SK-N-MC (cell line): ENCODE measurements at places on chromosomes 6 and 20.
A peak's percentile ranks its signal among the peaks of the same experiment; 100 is the strongest.

DNA sequence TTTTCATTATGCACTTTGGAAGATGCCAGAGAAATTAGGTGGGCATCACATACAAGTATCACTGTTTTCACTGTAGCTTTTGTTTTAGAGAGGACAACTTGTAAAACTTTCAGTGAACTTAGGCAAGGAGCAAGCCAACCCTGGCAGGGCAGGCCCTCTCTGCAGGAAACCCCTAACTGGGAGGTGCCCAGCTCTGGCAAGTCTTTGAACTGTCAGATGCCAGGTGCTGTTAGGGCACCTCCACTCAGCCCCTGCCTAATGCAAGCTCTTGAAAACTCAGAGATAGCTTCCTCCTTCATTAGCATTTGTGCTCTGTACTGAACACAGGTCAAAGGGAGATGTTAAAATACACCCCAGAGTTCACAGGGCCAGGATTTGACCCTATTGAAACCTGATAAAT, 774.2 kb upstream of the FLRT3 start:
- no peak for DNase-seq

- peak; percentile 61 for DNase-seq
Observed at GRCh38 chr6:150334790-150335783, 33.7 kb upstream of the IYD start.

- no peak for DNase-seq
Observed at GRCh38 chr20:55160037-55160436, 684.6 kb downstream of the DOK5 start.

- DNase-seq, result no peak
Observed at GRCh38 chr6:129753422-129753821, 43.4 kb upstream of the ARHGAP18 start.

DNA sequence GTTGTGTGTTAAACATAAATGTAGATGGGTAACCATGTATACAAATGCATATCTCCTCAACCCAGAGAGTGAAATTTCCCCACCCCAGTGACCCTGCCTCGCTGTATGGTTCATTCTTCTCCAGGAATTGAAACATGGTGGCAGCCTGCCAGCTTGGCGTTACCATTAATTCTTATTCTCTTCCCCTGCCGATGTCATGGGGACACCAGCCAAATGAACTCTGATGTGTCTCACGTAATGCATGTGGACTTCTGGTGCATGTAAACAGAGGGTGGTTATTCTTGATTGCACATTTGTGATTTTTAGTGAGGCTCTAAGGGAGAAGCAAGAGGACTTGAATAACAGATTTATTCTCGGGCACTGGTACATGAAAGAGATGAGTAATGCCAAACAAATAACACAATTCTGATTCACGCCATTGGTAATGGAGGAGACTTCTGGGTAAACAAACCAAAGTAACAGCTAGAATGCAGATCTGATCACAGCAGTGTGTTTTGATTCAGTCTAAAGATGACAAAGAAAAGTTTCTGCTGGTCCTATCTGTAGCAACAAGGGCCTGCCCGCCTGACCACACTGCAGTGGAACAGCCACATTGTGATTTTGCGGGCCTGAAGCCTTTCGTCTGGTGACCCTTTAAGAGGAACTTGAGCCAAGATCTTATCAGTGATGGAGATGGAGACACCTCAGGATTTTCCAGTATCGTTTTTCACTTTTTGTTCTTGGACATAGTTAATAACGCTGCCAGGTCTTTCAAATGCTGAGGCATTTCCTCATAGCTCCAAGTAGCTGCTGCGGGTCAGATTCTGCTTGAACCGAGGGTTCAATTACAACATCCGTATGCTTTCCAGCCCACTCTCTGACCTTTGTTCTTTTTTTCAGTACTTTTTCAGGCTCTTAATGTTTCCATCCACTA, 171.8 kb upstream of the AKAP12 start:
- no peak for DNase-seq

GRCh38 chr6:111326563-111326962, 156.5 kb downstream of the REV3L start:
- no peak for DNase-seq

DNA sequence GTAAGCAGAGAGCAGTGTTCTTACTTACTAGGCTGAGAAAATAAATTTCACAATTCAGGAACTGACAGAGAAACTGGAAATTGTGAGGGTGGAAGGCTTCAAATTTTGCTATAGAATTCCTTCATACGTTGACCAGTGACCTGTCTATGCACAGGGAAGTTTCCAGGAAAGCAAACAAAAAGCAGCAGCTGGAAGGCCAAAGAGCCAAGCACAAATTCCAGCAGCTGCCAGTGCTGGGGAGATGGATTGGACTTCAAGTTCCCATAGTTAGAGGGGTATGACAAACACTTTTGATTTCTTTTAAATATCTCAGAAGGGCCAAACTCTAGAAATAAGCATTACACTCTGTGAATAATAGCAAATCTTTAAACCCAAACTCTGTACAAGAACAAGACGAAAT, 299.1 kb upstream of the KCNQ5 start:
- DNase-seq, result no peak

DNA sequence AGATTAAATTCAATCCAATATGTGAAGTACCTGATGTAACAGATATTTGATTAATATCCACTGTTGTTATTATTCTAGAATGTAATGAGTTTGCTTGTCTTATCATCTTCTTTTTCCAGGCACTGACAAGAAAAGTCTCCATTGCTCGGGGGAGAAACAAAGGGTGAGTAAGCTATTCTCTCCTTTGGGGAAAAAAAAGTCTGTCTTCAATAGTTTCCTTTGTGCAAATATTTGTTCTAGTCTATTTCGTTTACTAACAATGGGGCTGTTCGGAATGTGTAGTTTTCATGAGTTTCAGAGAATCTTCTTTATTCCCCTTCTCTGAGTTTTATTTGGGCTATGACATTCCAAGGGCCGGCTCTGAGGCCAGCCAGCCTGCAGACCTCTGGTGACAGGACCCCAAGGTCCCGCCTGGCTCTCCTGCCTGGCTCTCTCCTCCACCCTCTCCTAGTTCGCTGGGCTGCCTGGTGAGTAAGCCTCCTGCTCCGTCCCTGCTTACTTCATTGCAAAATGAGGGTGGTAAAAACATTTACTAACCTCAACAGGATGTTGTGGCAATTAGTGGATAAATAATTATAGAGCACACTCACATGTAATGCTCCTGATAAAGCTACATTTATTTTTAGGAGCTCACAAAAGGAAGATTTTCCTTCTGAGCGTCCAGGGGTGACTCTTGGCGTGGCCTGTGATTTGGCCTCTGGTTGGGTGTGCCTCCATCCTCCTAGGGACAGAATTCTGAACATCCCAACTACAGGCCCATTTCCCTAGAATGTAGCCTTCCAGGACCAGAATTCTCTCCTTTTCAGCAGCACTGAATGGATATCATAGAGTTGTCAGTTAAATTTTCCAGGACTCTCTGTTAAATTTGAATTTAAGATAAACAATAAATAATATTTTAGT, 43.1 kb upstream of the SNX9 start:
- no peak for DNase-seq

- DNase-seq, result no peak
Observed at GRCh38 chr6:134551245-134551960, 233.5 kb upstream of the SGK1 start.

- no peak for DNase-seq
Observed at GRCh38 chr20:49561806-49562205, 6.1 kb downstream of the PTGIS start.

GRCh38 chr6:157049133-157049532, 272.0 kb downstream of the ARID1B start:
- DNase-seq, result no peak

- DNase-seq, result no peak
Observed at GRCh38 chr6:167479901-167480648, 155.2 kb downstream of the TTLL2 start.

- DNase-seq, result no peak
Observed at GRCh38 chr6:74755778-74756177, 450.1 kb downstream of the COL12A1 start.

GRCh38 chr6:136761227-136761922, 30.9 kb downstream of the MAP3K5 start:
- no peak for DNase-seq

DNA sequence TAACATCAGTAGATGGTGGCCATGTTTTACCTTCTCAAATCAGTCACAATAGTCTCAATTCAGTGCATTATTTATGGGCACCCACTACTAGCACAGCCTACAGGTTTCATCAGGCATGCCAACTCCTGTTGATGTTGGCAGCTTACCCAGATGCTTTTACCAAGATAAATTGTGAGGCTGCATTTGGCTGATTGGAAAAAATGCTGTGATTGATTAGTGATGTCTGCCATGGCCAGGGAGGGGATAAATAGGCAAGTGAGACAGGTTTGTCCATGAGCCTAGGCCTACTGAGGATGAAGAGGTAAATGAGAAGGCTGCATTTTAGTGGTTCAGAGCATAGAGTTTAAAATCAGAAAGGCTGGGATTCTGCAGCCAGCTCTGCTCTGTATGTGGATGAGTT, 227.1 kb downstream of the NFATC2 start:
- no peak for DNase-seq

DNA sequence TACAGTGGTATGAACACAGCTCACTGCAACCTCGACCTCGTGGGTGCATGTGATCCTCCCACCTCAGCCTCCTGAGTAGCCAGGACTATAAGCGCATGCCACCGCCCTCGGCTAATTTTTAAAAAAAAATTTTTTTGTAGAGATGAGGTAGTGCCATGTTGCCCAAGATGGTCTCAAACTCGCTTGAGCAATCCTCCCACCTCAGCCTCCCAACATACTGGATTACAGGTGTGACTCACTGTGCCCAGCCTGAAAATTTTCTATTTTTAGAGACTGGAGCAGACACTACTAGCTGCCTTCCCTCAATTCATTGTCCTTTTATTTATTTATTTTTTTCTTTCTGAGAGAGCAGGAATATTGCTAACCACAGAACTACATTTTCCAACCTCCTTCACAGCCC, 20.3 kb upstream of the GTF3C6 start:
- no peak for DNase-seq

- peak; percentile 81 for DNase-seq
Observed at GRCh38 chr6:56255349-56255748, 8.0 kb upstream of the COL21A1 start.

DNA sequence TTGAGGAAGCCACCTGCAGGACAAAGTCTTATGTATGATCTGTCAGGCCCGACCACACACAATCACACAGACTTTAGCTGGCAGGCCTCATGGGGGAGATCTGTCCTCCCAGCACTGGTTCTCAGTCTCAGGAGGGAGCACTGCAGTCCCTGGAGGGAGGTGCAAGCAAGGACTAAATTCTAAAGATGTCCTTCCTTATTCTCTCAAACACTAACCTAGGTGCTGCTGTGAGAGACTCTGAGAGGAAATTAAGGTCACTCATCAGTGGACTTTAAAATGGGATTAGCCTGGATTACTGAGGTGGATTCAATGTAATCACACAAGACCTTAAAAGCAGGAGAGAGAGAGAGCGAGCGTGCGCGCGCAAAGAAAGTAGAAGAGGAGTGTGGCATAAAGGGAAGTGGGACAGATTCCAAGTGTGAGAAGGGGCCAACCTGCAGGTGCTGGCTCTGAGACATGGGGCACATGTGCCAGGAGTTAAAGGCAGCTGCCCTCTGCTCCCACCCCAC, 14.3 kb downstream of the GLO1 start:
- DNase-seq, result no peak

- no peak for DNase-seq
Observed at GRCh38 chr6:45855642-45856394, 159.8 kb downstream of the CLIC5 start.

DNA sequence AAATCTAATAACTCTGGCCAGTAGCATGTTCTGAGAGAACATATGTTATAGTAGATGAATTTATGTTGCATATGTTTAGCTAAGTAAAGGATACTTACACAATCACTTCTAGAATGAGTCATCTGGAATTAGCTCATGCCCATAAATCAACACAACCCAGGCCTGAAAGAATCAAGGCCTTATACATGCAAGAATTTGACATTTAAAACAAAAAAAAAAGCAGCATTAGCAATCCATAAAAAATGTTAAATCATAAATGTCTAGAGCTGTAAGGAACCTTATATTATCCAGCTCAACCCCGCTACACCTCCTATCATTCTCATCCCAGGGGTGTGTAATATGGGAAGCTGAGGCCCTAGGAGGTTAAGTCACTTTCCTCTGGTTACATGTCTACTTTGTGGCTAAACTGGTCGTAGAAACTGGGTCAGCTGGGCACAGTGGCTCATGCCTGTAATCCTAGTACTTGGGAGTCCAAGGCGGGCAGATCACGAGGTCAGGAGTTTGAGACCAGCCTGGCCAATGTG, 105.2 kb upstream of the CARMIL1 start:
- peak; percentile 72 for DNase-seq

- no peak for DNase-seq
Observed at GRCh38 chr6:133055441-133055966, 185.7 kb upstream of the EYA4 start.

GRCh38 chr6:154763650-154764049, 30.4 kb downstream of the SCAF8 start:
- no peak for DNase-seq

- no peak for DNase-seq
Observed at GRCh38 chr6:125534430-125535263, 214.8 kb upstream of the HEY2 start.

GRCh38 chr6:130322673-130323268, 43.0 kb upstream of the TMEM200A start:
- peak; percentile 76 for DNase-seq

DNA sequence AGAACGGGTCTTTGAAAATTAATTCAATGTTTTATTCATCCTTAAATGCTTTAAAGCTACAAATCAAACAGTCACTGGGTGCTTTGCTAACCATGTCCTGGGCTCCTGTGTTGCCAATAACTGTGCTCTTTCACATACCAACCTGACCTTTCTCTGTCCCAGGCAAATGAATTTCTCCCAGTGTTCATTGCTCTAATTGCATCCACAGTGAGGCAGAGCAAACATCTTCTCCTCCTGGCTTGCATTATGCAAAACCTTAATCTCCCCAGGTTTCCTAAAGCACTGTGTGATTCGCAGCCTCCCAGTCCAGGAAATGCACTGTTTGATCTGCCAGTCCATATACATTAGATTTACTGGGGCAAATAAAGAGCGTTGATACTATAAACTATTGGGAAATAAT, 219.0 kb downstream of the PREX1 start:
- DNase-seq, result no peak

- DNase-seq, result no peak
Observed at GRCh38 chr6:137665342-137665934, 171.2 kb upstream of the OLIG3 start.

GRCh38 chr6:42177514-42178364, 4.6 kb downstream of the GUCA1A start:
- no peak for DNase-seq

- no peak for DNase-seq
Observed at GRCh38 chr20:56409956-56410355, 2.1 kb upstream of the CASS4 start.
